ENCODE measurements at places on chromosomes 1 and 21.

GRCh38 chr1:14149431-14149830 lies 449.1 kb upstream of the KAZN start:
- DNase-seq: no peak

DNA sequence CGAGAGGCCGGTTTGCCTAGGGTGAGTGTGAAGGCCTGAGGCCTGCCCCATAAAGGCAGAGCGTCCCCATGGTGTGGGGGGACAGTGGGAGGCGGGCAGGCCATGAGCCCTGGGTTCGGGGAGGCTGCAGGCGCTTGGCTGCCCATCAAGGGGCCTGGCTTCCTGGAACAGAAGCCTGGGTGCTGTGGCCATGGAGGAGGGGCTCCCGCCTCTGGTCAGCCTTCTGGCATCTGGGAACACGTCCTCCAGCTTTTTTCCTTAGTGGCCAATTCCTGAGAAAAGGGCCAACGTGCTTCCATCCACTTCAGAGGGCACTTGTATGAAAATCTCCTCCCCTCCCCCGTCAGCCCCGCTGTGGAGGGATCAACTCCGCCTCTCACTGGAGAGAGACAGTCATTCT lies 58.7 kb downstream of the PRDM16 start:
- no peak for DNase-seq

GRCh38 chr1:241356519-241357365 lies at the start of gene RGS7:
RGS7 (minus strand) TSS chr1:241357205.
- peak; percentile 44 for DNase-seq

- no peak for DNase-seq
These were observed 5.6 kb downstream of the USP25 start for GRCh38 chr21:15735409-15735808.

GRCh38 chr1:171585715-171586114 lies 36.3 kb upstream of the MYOCOS start:
- no peak for DNase-seq

Measured in NCI-H510A treated with DMSO at 0.1 percent for 48 hours (cell line).